ENCODE measurements at places on chromosomes 2 and 18.
A peak's percentile ranks its signal among the peaks of the same experiment; 100 is the strongest.

DNA sequence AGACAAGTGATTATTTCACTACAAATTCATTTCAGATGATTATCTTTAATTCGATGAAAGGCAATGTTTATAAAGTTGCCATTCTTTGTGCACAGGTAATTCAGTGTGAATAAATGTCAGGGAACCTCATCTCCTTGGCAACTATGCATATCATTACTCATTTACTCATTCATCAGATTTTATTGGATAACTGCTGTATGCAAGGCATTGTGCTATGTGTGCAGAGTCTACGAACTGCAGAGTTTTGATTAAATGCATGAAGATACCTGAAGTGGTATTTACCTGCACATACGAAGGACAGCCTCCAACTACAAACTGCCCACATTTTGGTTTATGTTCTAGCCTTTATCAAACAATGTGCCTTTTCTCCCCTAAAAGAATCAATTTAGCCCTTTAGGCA is 3.5 kb downstream of the RND3 start:
- DNase-seq = no peak

GRCh38 chr2:30470426-30470825 is 23.4 kb downstream of the LCLAT1 start:
- no peak for DNase-seq

DNA sequence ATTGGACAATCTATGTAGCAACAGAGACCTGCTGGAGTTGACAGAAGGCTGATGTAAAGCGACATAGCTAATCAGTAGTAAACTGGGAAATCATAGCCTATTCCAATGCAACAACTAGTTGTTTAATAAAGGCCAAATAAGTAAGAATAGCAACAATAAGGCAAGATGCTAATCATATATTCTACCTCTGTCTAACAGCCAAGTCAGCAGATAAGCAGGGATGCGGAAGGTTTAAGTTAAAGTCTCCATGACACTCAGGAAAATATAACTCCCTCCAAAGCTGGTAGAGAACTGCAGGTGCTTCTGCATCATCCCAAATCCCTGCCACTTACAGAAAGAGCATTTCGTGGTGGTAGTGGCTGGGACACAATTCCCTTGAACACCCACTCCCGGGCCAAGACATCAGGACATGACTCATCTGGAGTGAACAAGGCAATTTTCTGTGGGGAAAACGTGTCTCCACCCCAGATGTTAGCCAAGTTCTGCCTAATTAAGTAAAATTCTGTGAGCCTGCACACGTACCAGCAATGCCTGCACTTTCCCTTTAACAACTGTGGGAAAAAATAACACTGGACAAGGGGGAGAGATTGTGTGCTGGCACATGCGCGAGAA is 413.6 kb upstream of the ID2 start:
- peak; percentile 62 for DNase-seq

GRCh38 chr18:64852281-64852680 is 703.4 kb upstream of the LINC00305 start:
- DNase-seq = no peak

DNA sequence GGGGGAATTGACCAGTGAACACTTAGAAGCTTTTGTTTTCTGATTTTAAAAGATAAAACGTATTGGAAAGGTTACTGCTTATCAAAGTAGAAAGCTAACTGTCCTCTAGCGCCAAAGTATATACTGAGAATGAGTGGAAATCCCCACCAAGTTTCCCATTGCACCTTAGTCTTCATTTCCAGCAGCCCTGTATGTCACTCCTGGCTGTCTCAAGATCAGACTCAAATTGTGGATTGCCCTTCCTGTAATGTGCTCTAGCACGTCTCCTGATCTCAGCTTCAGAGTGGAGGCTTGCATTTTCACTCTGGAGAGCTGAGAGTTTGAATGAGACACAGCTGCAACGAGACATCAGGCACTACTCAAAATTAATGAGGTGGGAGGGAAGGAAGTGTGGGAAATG is 26.6 kb downstream of the MFF start:
- no peak for DNase-seq

DNA sequence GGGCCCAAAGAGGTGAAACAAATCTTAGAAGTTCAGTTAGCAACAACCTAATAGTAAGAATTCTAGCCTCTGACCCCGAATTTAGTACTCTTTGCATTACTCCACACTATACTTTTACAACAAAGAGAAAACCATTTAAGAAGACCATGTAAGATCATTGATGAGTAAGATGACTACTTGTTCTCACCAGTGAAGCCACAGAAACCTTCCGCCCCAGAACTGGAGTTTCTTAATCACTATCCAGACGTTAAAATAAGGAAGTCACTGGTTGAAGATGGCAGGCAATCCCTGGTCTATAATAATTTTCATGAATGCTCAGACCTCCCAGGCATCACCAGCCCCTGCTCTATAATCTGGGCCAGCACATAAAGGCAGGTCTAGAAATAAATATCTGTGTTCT is 95.0 kb downstream of the TMEM163 start:
- DNase-seq = no peak

- DNase-seq = no peak
Measured at GRCh38 chr2:32905270-32905669, 41.5 kb upstream of the LTBP1 start.

DNA sequence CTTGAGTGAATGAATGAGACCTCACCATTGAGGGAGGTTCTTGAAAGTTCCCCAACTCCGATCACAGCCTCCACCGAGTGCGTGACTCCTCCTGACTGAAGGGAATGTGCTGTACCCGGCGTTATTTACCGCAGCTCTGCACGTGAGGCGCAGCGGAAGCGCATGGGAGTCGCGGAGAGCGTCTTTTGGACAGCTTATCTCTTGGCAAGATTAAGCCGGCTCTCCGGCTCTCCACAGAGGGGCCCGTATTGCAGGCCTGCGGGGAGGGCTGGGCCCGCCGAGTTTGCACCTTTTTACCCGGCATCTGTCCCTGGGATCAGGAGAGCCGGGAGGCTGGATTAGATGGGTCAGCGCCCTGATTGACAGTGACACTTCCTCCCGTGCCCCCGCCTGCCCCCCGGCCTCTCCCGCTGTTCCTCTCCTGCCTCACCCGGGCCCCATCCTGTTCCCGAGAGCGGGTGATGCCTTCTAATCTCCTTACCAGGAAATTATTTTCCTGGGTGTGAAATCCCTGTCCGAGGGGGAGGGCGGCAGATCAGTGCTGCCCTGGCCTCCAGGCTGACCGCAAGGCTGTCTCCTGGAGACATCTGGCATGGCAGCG is 176.3 kb downstream of the INHBB start:
- DNase-seq = no peak

- DNase-seq = no peak
Measured at GRCh38 chr2:172100935-172101820, 1.5 kb downstream of the DLX2 start.

DNA sequence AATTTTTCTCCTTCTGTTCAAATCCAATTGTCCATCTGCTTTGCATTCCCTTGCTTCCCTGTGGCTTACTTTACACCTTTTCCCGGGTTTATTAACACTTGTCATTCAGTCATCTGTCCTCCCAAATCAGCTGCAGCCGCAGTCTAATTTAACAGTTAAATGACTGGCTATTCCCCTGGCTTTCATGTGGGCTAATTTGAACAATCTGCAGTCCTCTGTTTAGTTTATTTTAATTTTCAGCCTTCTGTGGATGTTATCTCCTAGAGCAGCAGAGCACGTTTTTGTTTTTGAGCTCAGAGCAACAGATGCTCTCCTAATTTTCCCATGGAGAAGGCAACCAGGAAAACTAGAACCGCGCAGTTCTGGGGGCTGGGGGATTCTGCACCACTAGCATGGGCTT is 55.0 kb downstream of the MEP1B start:
- DNase-seq = no peak

- DNase-seq = no peak
Measured at GRCh38 chr18:42184685-42185477, 229.8 kb downstream of the PIK3C3 start.

GRCh38 chr2:9405636-9406035 is 17.7 kb downstream of the ITGB1BP1 start:
- DNase-seq = no peak

Measured in tibial artery (tissue), 4 donors.